ENCODE measurements at places on chromosomes 4 and X.

GRCh38 chrX:106481341-106481740 lies 130.4 kb upstream of the RADX start:
- DNase-seq = peak; percentile 59

DNA sequence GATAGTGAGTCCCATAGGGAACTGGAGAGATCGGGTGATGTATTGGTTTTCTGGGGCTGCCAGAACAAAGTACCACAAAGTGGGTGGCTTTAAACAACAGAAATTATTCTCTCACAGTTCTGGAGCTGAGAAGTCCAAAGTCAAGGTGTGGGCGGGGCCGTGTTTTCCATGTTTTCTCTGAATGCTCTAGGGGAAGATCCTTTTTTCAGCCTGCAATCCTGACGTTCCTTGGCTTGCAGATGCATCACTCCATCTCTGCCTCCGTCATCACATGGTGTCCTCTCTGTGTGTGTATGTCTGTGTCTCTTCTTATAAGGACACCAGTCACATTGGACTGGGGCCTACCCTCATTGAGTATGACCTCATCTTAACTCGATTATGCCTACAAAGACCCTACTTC lies 7.9 kb upstream of the GPM6B start:
- DNase-seq = no peak

DNA sequence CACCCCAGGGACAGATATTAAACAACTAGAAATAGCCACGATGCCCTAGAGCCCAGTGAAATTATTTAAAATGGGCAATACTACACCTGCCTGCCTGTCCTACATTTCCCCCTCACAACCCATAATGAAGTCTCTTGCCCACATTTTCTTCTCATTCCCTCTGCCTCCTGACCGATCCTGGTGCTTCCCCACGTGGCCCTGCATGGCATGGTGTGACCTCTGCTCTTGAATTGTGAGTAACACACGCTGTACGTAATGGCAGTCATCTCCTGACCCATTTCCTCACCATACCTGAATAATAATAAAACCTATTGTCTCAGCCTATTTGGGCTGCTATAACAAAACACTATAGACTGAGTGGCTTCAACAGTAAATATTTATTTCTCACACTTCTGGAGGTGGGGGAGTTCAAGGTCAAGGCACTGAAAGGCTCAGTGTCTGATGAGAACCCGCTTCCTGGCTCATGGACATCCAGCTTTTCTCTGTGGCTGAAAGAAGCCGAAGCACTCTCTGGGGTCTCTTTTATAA lies 77.0 kb upstream of the ENPP6 start:
- DNase-seq = no peak

- DNase-seq = no peak
These were observed 789.6 kb upstream of the SLIT2 start for GRCh38 chr4:19462117-19462516.

DNA sequence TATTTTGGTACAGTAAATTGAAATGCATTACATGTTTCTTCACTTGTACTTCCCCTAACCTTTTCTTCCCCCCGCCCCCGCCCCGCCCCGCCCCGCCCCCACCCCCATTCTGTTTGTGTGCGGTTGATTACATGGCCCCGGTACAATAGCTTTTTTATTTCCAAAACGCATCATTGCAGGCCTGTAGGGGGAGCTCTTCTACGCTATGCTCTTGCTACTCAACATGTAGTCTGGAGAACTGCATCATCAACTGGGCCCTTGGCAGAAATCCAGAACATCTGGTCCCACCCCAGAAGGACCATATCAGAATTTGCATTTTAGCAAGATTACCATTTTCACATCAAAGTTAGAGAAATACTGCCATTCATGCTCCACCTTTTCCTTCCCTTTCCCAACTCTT lies 333.3 kb upstream of the DDX53 start:
- DNase-seq = peak; percentile 25

DNA sequence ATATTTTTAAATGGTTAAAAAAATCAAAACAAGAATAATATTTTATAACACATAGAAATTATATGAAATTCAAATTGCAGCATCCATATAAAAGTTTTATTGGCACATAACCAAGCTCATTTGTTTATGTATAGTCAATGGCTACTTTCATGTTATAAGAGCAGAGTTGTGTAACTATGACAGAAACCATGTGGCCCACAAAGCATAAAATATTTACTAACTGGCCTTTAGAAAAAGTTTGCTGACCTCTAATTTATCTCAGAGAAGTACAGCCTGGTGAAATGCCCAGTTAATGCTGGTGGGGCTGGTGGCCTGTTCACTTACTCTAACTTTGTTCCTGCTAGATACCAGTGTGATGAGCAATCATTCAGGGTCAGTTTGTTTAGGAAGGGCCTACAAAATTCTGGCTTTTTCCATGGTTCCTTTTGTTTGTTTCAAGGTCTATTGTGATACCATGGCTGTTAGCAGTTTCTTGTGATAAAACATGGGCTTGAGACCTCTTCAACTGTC lies 104.6 kb downstream of the PPP1R2C start:
- no peak for DNase-seq

DNA sequence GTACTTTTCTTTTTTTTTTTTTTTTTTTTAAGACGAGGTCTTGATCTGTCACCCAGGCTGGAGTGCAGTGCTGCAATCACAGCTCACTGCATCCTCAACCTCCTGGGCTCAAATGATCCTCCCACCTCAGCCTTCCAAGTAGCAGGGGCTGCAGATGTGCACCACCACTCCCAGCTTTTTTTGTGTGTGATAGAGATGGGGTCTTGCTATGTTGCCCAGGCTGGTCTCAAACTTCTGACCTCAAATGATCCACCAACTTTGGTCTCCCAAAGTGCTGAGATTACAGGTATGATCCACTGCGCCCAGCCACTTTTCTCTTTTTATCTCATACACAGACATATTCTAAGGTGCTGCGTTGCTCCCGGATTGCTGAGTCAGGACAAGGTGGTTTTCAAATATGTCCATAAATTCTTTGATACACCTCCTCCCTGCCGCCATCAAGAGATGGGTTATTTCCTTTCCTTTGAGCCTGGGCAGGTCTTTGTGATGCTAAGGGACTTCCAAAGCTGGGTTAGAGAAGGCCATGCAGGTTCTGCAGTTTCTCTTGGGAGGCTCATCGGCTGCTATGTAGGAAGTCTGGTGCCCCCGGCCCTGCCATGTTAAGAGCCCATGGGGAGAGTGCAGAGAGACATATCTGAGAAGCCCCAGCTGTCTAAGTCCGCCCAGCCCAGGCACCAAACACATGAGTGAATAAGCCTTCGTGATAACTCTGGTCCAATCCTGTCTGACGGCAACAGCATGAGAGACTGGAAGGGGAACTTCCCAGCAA lies 8.4 kb upstream of the PLA2G12A start:
- no peak for DNase-seq

- DNase-seq = no peak
These were observed 261.2 kb downstream of the ASMT start for GRCh38 chrX:1876041-1876440.

GRCh38 chr4:83906561-83906960 lies 370.7 kb downstream of the GPAT3 start:
- no peak for DNase-seq

DNA sequence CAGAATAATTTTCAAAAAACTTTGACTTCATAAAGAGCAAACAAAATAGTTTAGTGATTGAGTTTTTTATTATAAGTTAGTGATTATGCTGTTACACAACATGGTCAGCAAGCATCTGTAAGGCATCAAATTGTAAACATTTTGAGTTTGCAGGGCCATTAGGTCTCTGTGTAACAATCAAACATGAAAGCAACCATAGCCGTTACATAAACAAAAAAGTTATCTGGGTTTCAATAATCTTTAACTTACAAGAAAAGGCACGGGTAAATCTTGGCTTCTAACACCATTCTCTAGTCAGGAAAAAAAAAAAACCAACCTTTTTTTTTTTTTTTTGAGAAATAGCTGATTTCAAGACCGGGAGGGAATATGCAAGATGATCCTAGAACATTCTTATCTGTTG lies 1941.1 kb downstream of the PCDH7 start:
- DNase-seq = no peak

GRCh38 chr4:158203436-158203835 lies 6.8 kb upstream of the TMEM144 start:
- no peak for DNase-seq

DNA sequence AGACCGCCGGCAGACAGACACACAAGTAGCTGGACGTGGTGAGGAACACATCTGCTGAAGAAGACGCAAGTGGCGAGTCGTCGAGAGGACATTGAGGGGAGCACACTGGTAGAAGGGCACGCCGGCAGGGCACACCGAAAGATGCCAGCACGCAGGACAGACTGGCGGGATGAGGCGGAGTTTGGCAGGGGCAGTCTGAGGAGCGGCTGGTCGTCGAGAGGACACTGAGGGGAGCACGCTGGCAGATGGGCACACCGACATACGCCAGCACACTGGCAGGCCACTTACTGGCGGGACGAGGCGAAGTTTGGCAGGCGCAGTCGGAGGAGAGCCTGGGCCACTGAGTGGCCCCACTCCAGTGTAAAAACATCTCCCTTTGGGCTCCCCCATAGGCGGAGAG lies 42.1 kb downstream of the RASGEF1B start:
- DNase-seq = no peak

- DNase-seq = no peak
These were observed 319.7 kb downstream of the PCDH18 start for GRCh38 chr4:137212601-137213000.

DNA sequence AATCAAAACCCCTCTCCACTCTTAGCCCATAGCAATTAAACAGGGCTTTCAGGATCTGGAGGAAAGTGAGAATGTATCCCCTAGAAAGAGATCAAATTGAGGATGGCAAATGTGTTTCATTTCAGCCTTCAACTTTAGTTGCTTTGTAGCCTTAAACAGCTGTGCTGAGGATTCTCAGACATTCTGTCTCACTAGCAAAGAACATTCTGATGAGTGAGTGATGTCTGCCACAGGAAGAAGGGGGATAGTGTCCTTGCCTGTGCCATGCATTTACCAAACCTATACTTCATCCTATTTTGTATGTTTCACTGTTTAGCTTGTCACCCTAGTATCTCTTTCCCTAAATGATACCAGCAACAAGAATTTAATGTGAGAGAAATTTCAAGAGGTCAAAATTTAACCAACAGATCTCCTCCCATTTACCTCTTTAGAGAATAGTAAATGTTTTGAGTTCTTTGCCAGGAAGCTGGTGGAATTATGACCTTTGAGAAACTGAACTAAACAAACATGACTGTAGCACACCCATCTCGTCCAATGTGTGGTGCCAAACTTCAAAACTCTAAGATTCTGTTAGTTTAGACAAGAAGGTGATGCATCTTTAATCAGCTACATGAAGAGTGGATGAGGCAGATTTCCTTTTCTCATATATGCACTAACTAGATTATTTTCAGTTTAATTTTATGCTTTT lies 165.6 kb downstream of the PALLD start:
- no peak for DNase-seq
